IMR-90 (cell line): ENCODE measurements at places on chromosomes 2 and 18.

DNA sequence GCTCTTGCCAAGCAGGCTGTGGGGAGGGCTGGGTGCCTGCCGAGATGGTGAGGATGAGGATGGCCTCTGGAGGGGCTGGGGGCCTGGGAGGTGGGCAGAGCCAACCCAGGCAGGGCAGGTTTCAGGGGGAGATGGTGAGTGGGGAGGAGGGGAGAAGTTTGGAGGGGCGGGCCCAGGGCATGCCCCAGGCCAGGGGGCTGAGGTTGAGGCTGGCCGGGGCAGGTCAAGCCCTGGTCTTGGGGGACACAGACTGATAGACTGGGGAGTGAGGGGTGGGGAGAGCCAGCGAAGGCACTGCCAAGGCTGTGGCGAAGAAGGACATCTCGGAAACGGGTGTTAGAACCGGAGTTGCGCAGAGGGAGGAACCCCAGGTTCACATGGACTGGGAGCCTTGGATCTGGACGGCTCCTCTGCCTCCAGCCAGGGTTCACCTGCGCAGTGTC, 12.6 kb downstream of the CAPN10 start:
- no peak for DNase-seq

GRCh38 chr2:128076461-128077106, 14.4 kb upstream of the UGGT1 start:
- no peak for DNase-seq

DNA sequence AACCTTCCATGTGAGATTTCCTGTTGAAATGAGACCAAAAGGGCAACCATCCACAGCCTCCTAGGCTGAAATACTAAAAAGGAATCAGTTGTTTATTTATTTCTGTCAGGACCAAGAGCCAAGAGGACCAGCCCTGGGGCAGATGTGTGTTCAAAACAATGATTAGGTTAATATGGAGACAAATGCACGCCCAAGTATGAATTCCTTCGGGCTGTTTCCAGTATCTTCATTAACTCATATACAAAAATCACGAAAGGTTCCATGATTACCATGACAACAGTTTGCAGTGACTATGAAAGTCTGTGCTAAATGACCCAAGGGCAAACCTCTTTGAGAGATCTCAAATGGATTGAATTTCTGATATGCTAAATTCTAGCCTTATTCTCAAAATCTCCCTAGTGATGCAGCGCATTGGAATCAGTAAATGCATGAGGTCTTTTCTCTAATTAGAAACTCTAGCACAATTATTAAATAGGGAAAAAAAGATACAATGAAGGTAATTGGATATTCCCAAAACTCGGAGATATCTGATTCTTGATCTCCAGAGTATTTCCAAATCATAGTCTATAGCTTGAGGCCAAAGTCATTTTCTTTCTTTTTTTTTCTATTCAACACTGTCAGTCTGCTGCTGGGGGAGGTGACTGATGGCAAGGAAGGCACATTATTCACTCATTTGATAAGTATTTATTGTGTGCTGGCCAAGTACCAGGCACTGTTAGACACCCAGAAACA, 35.6 kb downstream of the VIT start:
- peak; percentile 30 for DNase-seq

GRCh38 chr2:80525152-80525551, 220.6 kb upstream of the LRRTM1 start:
- DNase-seq = no peak

DNA sequence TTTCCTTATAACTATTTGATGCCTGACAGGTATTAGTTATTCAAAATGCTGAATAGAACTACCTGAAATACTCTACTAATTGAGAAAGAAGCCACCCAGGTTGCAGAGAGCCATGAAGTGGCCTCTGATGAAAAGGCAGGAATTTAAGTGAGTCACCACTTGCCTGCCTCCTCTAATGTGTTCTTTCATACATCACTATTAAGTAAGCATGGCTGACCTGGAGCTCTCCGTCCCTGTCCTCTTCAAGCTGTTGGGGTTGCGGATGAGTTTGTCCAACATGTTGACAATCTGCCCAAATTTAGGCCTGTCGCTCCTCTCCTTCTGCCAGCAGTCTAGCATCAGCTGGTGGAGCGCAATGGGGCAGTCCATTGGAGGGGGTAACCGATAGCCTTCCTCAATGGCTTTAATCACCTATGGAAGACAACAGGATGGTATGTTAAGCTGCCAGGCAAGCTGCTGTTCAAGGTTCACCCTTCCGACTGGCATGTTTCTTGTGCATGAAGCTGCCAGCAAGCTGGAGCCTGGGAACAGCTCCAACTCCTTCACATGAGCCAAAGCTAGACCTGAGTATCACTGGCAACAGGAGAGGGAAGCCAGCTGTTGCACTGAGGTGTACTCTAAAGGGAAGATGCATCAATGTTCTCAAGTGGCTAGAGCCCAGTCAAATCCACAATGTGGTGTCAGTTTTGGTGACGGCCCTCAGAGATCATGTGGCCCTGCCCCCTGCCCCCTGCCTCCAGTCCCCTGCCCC, 142.2 kb downstream of the EPHA4 start:
- peak; percentile 52 for DNase-seq
